IPS DF 19.7 (cell line): ENCODE measurements at places on chromosomes 11 and 22.

GRCh38 chr22:39173787-39174497, 21.5 kb upstream of the CBX7 start:
- no peak for DNase-seq

GRCh38 chr11:75225794-75226193, 14.8 kb upstream of the TPBGL start:
- no peak for DNase-seq

GRCh38 chr11:69745201-69745600, 29.9 kb downstream of the FGF4 start:
- no peak for DNase-seq

- no peak for DNase-seq
These were observed 10.8 kb downstream of the KCTD17 start for GRCh38 chr22:37062376-37062675.

- peak; percentile 64 for DNase-seq
These were observed 3.6 kb downstream of the MMP1 start for GRCh38 chr11:102794382-102794781.

DNA sequence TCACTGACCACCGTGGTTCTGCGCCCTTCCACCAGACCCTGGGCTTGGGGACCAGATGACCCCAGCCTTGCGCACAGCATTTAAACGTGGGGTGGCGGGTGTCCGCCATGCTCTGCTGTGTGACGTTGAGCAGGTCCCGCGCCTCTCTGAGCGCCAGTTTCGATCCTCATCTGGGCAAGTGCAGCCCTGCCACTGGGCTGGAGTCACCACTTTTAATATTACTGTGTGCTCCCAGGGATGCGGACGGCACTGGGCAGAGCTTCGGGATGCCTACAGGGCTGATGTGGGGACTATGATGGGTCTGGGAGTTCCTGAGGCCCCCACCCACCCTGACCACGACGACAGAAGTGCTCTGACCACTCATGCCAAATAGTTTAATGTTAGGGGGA, 1.2 kb upstream of the NUDT8 start:
- DNase-seq, result no peak

GRCh38 chr22:21031545-21032036, 770 bp downstream of the SLC7A4 start:
- DNase-seq, result no peak

GRCh38 chr11:43987384-43988039, 45.1 kb downstream of the C11orf96 start:
- no peak for DNase-seq

- no peak for DNase-seq
These were observed 7.2 kb upstream of the TRABD start for GRCh38 chr22:50178471-50178864.

DNA sequence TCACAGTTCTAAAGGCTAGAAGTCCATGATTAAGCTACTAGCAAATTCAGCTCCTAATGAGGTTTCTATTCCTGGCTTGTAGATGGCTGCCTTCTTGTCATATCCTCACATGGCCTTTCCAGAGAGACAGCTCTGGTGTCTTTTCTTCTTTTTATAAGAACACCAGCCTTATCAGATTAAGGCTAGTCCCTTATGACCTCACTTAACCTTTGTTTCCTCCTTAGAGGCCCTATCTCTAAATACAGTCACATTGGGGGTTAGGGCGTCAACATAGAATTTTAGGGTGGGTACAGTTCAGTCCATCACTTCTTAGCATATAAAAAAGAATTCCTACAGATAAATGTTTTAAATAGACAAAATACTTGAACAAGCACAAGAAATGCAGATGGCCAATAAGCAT, 18.2 kb upstream of the CLPB start:
- DNase-seq, result no peak

DNA sequence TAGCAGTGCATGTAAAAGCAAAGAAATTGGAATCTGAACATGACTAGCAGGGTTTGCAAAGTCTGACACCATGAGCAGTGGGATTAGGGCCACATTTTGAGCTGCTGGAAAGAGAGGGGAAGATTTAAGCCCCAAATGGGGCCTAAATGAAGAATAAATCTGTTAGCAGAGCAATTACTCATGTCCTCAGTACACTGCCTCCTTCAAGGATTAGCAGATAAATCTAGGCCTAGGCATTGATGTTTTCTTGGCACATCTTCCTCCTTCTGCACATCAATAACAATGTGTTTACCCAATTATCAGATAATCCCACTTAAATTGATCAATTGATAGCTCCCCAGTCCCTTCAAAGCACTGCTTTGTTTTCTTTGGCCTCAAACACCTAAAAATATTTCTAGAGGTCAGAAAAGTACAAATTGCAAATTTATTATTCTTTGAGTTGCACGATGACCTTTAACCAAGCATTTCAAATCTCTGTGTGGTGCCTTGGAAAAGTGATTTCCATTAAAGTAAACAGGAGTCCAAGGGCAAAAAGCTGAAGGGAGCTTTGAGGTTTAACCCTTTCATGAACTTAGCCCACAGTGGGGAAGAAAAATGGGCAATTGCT, 514.7 kb upstream of the CHORDC1 start:
- no peak for DNase-seq

DNA sequence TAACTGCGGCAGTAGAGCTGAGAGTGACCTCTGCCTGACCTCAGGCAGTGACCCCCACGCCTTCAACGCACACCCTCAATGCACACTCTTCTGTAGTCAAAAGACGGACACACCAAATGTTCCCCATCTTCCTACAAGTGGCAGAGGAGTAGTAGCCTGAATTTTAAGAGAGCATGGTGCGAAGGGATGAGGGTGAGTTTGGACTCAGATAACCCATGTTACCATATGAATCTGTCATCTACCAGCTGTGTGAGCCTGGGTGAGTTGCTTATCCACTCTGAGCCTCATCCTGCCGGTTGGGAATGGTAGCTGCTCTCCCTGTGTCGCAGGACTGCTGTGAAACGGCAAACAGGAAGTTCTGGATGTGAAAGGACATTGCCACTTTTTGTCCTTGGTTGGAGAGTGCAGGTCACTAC, 20.6 kb upstream of the ROBO3 start:
- no peak for DNase-seq

GRCh38 chr11:59223611-59224010, 10.9 kb upstream of the MPEG1 start:
- no peak for DNase-seq

DNA sequence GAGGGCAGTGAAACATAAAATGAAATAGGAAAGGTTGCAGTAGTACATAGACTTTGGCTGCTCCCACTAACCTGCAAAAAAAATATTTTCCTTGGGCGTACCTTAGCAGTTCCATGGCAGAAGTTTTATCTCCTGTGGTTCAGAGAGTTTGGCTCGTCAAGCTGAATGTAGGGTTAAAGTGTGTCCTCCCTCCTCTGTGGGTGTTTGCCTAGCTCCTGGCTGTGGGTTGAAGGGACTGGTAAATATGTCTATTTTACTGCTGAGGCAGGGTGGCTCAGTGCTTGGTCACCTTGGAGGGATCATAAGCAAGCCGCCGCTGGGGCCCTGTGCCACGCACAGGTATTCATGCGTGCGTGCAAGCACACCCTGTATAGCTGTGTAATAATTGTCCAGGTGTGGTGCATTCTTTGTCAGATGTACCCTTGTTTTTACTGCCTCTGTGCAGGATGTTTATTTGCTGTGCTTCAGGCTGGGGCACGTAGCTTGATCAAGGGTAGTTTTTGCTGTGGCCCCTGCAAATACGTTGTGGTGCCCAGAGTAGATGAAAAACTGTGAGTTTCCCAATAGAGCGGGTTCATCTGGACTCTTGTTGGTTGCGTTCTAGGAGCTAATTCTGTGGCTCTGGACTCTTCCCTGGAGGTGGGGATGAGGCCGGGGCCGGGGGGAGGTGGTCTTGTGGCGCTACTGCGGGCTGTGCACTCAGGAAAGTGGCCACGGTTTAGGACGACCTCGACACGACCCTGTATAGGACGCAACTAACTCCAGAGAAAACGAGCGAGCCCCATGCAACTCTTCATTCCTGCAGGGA, 732 bp upstream of the SORL1 start:
- DNase-seq, result no peak

- DNase-seq, result no peak
These were observed 13.5 kb downstream of the PCSK7 start for GRCh38 chr11:117218133-117218915.

GRCh38 chr11:45022294-45023064, 71.8 kb upstream of the TP53I11 start:
- DNase-seq, result peak; percentile 17
